Stimulated activated CD4-positive, alpha-beta T cell treated with anti-CD3 and anti-CD28 coated beads, Interleukin-2, amount 100 ng/mL, for 48 hours (primary cell): ENCODE measurements at places on chromosomes 7 and 10.

DNA sequence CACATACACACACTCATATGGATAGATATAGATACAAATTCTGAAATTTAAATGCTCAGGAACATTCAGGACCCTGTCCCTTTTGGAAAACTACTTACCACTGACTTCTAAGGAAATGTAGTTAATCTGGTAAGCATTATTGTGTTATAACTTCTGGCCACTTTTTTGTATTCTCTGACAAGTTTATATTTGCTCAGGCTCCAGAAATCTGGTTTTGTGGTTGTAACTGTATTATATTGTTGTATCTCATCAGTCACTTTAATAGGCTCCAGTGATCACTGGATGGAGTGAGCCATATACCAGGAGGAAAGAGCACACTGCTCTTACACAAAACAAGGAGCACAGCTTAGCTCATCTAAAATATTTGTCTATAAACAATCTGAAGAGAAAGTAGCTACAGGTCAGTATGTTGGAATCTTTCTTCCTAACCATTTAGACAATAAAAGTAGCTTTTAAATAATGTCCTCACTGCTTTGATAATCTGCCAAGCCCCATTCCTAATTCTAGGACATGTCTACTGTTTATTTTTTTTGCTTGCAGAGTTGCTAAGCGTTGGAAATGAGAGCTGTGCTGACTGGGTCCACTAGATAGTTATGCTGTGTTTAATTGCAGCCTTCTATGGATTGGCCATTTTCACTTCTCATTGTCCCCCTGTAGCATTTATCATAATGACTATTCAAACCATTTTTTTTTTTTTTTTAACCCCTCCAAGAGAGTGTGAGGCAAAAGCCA, 43.8 kb downstream of the SMNDC1 start:
- no peak for DNase-seq

GRCh38 chr10:35854661-35855060, 212.6 kb upstream of the FZD8 start:
- no peak for DNase-seq

GRCh38 chr7:116433246-116433645, 66.3 kb upstream of the CAV2 start:
- no peak for DNase-seq

GRCh38 chr7:135158874-135159273, 11.0 kb downstream of the TMEM140 start:
- no peak for DNase-seq

- DNase-seq, result no peak
Observed at GRCh38 chr10:80429521-80429973, 21.2 kb downstream of the PRXL2A start.

DNA sequence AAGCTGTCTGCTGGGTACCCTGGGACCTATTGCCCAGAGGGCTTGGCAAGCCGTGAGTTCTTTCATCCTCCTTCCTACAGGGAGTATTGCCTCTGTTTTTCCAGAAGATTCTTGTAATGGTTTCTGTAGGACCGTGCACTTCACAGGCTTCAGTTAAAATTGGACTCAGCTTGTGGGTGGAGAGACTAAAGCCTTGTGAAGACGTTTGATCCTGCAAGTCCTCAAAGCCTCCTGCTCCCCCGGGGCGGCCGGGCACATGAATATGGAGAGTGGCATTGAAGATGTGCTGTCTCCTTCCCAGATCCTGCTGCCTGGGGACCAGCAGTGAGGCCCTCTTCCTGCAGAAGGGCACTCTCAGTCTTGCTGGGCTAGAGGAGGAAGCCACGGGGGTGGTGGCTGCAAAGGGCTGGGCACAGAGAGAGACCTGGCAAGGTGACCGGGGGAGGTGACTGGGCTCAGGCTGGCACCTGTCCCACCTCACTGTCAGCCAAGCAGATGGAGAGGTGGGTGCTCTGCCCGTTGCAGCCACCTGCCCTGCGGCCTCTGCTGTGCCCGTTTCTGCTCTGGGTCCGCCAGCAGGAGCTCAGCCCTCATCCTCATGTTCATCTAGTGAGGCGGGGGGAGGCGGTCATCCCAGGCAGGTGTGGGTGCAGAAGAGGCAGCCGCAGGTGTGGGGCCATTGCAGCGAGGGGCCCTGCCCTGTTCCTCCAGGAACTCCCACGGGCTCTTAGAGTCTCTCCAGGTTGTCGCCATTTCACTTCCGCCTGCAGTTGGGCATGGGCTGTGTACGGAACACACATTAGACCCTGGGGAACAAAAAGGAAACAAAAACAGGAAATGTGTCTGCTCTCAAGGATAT, 55.7 kb downstream of the TMEM209 start:
- no peak for DNase-seq

DNA sequence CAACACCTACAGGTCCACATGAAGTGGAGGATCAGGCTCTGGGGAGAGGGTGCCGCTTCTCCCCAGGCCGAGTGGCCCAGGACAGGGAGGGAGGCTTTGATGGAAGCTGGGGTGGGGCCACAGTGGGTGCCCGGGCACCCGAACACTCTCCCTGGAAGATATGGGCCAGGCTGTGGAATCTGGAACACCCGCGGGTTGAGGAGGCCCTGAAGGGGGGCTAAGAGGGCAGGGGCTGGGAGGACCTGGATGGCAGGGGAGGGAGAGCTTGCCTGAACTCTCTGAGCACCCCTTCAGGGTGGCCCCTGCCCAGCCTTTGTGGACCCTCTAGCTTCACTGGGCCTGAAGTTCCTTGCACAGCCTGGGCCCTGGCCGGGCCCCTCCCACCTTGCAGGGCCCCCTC, 4.5 kb upstream of the NKX6-2 start:
- DNase-seq, result no peak

GRCh38 chr10:58512491-58513187, at the start of gene BICC1:
Gene BICC1, plus strand, starts transcription at chr10:58512872. Its CDS starts 272 bp downstream, at chr10:58513144.
- no peak for DNase-seq

DNA sequence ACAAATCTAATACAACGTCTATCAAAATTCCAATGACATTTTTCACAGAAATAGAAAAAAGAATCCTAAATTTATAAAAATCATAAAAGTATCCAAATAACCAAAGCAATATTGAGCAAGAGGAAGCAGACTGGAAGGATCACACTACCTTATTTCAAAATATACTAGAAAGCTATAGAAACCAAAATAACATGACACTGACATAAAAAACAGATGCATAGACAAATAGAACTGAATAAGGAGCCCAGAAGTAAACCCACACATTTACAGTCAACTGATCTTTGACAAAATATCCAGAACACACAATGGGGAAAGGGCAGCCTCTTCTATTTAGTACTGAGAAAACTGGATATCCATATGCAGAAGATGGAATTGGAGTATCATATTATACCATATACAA, 217.5 kb downstream of the MACC1 start:
- no peak for DNase-seq

DNA sequence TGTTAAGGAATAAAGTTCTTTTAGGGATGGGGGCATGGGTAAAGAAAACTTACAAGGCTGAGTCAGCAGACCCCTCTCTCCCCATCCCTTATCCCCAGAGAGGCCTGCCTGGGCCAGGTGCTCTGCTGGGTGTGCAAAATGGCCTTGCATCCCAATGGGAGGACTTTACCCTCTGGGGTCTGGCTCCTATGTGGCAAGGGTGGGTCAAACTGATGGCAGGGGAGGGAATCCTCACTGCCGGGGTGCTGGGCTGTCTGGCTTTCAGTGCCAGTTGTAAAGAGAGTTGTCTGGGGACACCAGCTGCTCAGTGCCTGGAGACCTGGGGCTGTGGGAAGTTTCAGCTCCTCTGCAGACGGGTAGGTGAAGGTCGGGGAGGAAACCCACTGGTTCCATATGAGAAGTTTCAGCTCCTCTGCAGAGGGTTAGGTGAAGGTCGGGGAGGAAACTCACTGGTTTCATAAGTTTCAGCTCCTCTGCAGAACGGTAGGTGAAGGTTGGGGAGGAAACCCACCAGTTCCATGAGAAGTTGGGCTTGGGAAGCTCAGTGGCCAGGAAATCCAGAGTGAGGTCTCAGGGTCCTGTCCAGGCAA, 127.2 kb upstream of the PODXL start:
- no peak for DNase-seq

- no peak for DNase-seq
Observed at GRCh38 chr10:17387861-17388503, 66.4 kb downstream of the ST8SIA6 start.

GRCh38 chr7:147483634-147484292, 1106.8 kb upstream of the C7orf33 start:
- no peak for DNase-seq

- DNase-seq, result no peak
Observed at GRCh38 chr7:133060004-133060403, 21.9 kb downstream of the CHCHD3 start.
